ENCODE measurements at places on chromosomes 7 and 10.
A peak's percentile ranks its signal among the peaks of the same experiment; 100 is the strongest.

GRCh38 chr10:343231-344220 lies 208.3 kb downstream of the ZMYND11 start:
- no peak for DNase-seq

DNA sequence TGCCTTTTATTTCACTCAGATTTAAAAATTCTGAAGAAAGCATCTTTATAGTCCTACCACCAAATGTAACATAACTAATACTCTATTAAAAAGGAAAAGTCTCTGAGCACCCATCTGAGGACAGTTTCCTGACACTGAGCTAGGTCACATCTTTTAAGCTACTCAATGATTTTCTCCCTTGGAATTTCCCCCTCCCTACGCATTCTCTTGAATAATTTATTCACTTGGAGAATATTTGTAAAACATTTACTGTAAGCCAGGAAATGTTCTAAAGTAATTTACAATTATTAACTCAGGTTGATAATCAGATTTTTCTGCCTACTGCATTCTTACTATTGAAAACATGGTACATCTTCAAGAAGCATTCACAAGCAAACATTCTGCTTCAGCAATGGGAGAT lies 297.2 kb upstream of the VSTM2A start:
- DNase-seq: no peak

DNA sequence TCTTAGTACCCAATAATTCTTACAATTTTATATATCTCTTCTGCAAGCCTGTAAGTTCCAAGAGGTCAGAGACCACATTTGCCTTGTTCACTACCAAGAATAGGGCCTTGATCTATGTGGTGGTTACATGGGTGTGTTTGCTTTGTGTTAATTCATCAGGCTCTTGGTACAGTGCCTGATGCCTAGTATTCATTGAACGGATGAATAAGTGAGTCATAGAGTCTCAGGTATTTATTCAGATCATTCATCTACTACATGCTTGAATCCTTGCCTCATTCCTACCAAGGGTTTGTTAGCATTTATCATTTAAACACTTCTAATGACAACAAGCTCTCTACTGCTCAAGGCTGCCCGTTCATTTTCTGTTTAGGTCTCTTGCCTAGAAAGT lies 11.3 kb upstream of the SGPL1 start:
- no peak for DNase-seq

DNA sequence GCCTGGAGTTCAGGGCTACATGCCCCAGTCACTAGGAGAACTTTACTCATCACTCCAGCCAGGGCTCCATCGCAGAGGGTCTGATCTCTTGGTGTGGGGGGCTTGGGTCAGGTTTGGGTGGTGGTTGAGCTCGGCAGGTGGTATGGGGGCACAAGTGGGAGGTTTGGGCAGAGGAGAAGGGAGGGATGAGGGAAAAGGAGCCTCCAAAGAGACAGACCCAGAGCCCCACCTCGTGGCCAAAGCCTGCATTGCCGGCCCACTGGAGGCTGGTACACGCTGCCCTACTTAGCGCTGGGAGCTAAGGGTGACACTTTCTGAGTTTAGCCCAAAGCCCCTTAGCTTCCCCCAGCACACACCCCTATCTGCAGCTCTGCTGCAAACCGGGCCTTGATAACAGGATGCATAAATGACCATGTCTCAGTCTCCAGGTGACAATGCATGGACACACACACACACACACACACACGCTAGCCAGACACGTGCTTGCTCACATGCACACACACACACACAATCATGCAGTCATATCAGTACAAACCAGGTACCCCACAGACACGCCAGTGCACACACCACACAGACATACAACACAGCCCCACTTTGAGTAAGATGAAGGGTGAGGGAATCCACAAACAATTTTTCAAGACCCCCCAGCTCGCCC lies 14.7 kb downstream of the LZTS2 start:
- peak; percentile 45 for DNase-seq

DNA sequence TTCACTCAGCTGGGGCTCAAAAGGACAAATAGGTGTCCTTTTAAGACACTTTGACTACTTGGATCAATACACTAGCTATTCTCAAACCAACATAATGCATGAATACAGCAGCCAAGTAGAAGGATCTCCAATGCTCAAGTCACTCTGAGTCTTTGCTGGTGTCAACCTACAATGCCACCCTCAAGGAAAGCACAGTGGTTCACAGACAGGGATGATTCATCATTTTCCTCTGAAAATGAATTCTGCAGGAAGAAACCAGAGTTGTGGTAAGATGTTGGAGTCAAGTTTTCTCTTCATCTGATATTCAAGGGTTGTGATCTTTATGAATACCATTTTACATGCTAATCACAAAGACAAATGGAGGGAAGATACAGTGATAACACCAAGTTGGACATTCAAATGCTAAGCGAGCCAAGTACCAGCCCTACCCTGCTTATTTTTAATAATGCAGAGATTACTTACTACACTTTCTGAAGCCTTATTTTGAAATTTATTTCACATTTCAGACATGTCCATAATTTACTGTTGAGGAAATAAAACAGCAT lies 143.1 kb upstream of the FGFR2 start:
- no peak for DNase-seq

DNA sequence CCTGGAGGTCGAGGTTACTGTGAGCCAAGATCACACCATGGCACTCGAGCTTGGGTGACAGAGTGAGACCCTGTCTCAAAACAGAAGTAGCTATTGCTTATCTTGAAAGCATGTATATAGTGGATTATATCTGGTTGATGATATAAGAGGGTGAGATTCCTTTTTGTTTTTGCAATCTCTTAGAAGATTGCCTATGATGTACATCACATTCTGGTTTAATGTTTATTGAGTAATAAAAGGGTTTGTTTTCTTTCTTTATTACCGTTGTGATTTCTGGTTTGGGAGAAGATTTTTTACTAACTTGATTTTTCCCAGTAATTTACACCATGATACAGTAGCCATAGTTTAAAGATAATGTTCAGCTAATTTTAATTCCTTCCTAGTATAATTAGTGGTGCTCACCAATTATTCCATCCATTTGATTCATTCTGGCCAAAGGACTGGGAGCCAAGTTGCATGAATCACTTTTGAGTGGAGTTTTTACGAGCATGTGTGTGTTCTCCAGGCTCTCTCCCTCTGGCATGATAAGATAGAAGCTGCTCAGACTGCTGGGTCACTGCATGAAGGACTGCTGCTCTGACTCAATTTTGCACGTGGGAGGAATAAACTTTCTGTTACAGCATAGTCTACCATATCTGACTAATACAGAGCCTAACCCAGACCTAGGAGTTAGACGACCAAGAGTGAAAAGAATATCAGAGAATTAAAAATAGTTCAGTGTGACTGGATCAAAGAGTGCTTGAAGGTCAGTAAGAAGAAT lies 13.5 kb upstream of the TSPAN13 start:
- no peak for DNase-seq

All from stimulated activated CD8-positive, alpha-beta memory T cell treated with anti-CD3 and anti-CD28 coated beads, Interleukin-12 subunit alpha, Interleukin-12 subunit beta, amount 100 ng/mL, for 4 hours (primary cell).